CD4-positive, alpha-beta T cell (primary cell): ENCODE measurements at places on chromosomes 11 and 22.

GRCh38 chr11:8192896-8193209, 24.0 kb upstream of the RIC3 start:
- no peak for DNase-seq

DNA sequence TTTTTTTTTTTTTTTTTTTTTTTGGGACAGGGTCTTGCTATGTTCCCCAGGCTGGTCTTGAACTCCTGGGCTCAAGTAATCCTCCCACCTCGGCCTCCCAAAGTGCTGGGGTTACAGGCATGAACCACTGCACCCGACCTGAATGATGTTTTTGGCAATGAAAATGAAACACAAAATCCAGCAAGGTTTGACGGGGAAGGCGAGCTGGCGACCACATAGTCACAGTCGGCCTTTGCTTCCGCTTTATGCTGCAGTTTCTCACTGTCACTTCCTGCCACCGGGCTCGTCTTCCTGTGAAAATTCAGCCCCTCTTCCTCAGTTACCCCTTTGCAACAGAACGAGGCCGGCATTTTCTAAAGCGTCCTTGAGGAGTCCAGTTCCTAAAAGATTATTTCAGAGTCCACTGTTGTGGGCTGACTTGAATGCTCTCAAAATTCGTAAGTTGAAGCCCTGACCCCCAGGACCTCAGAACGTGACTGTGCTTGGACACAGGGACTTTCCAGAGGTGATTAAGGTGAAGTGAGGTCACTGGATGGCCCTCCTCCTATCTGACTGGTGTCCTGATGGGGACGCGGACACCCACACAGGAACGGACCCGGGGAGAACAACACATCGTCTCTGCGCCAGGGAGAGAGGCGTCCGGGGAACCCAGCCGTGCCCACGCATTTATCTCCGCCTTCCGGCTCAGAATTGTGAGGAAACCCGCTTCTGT, 2.9 kb upstream of the BID start:
- peak; percentile 59 for DNase-seq

- no peak for DNase-seq
Observed at GRCh38 chr22:37526376-37526775, 7.2 kb upstream of the CARD10 start.

GRCh38 chr11:65554842-65555430, 3.2 kb downstream of the LTBP3 start:
- no peak for DNase-seq

- no peak for DNase-seq
Observed at GRCh38 chr11:12675951-12676711, 1.9 kb downstream of the TEAD1 start.

DNA sequence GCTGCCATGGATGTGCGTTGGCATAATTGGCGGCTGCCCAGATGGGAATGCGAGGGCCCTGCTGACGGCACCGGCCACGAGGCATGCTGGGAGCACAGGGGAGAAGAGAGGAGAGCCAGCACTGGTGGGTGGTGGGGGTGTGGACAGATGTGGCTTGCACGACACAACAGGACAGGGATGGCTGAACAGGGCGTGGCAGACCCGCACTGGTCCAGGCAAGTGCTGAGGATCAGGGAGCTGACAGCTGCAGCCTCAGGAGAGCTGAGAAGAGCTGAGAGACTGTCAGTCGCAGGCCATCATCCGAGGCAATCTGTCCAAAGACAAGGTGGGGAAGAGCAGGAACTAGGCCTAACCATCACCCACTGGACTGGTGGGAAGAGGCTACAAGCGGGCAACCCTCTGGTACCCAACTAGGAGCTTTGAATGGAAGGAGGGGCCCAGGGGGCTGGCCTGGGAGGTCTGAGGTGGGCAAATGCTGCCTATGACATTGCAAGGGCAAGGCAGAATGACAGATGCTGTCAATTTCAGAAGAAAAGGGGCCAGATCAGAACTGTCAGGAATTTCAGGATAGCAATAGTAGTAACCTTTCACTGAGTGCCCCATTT, 2.4 kb downstream of the GNB1L start:
- DNase-seq = no peak

- no peak for DNase-seq
Observed at GRCh38 chr11:112106070-112106469, 19.4 kb downstream of the SDHD start.

GRCh38 chr11:44702889-44703288, 23.9 kb upstream of the TSPAN18 start:
- no peak for DNase-seq

DNA sequence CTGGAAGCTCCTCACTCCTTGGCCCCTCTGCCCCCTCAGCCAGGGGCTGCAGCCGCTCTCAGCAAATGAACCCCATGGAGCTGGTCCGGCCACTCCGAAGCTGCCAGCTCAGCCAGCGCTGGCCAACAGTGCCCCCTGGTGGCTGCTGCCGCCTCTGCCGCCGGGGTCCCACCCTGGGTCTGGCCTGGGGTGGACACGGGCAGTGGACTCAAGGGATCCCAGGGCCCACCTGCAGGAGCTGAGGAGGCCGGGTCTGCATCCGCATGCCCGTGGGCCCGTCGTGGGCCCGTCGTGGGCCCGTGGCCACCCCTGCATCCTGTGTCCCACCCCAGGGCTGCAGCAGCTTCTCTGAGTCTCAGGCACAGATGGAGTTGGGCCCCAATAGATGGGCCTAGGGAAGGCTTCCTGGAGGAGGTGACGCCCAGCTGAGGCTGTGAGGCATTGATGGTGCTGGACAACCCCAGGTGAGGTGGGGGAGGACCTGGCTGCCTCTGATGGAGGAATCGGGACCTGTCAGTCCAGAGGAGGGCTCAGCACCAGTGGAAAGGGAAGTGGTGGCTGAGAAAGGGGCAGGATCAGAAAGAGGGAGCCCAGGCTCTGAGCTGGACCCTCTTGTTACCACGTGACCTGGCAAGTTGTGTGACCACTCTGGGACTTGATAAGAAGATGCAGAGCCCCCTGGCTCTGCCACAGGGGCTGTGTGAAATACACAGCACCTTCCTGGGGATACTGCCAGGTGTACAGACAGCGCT, 522.3 kb downstream of the BRD1 start:
- peak; percentile 35 for DNase-seq

GRCh38 chr11:81874635-81875034, 859.0 kb downstream of the FAM181B start:
- no peak for DNase-seq

DNA sequence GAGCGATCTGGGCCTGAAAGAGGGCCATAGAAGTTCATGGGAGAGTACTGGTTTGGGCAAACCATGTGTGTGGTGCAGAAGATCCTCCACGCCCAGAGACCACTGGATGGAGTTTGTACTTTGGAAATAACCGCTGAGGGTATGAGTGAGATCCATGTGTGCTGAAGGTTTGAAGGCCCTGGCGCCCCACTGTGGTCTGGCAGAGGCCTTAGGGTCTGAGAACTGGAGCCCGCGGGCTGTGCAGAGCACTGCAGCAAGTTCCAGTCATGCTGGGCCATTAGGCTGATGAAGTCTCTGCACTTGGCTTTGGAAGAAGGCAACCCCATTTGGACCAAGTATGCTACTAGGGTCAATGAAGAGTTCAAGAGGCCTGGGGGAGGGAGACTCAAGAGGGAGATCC, 186.4 kb downstream of the BUD13 start:
- no peak for DNase-seq

DNA sequence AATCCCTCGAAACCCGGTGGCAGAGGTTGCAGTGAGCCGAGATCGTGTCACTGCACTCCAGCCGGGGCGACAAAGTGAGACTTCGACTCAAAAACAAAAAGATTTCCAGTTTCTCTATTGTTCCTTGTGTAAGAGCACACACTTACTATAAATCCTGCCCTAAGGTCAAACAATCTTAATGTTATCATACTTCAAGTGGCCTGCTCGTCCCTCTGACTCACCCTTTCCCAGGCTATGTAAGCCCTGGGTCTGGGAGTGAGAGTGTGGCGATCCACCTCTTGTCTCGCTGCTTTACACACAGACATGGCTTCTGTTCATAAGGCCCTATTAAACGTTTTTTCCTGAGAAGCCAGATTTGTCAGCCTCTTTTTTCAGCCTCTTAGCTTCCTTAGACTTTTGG, 24.4 kb upstream of the A4GALT start:
- no peak for DNase-seq

GRCh38 chr11:71418643-71419042, 29.6 kb downstream of the DHCR7 start:
- DNase-seq = no peak

- no peak for DNase-seq
Observed at GRCh38 chr22:23831781-23832180, 7.0 kb downstream of the DERL3 start.

GRCh38 chr11:35986947-35987346, 43.1 kb downstream of the LDLRAD3 start:
- no peak for DNase-seq

DNA sequence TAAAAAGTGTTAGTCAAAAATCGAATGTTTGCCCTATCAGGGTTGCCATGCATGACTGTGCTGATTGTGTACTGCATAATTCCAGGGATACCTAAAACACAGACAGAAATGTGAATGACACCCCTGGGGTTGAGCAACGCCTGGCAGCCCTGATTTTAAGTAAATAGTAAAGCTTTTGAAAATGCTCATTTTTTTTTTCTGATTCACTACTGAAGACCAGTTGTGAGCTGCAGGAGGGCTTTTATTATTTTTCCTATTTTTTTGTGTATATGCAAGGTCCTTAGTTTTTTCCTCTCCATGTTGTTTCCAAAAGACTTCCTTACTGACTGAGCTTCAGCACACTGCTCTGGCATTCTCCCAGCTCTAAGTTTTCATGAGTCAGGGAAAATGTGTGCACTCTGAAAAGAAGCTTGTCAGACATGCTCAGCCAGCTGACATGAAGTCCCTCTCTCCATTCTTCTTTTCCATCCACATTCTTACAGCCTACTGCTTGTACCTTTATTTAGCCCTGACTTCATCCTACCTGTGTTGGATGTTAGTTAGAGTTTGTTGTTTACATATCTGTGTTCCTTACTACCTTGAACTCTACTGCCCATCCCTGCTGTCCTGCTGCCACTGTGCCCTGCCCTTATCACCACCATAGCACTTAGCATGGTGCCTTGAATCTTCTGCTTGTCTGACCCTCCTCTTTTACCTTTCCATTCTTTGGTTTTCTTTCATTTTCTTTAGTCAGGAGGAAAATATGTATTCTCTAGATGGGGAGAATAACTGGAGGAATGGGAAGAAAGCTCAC, 79.5 kb downstream of the HORMAD2 start:
- no peak for DNase-seq

- no peak for DNase-seq
Observed at GRCh38 chr11:78289552-78290292, 101.0 kb downstream of the USP35 start.

- DNase-seq = no peak
Observed at GRCh38 chr11:32615422-32615821, 31.8 kb downstream of the EIF3M start.

- no peak for DNase-seq
Observed at GRCh38 chr11:61392981-61393595, 701 bp downstream of the TMEM216 start.

GRCh38 chr11:62181097-62181496, 8.9 kb upstream of the SCGB1D1 start:
- DNase-seq = no peak
